ENCODE measurements at places on chromosomes 1 and 21.

DNA sequence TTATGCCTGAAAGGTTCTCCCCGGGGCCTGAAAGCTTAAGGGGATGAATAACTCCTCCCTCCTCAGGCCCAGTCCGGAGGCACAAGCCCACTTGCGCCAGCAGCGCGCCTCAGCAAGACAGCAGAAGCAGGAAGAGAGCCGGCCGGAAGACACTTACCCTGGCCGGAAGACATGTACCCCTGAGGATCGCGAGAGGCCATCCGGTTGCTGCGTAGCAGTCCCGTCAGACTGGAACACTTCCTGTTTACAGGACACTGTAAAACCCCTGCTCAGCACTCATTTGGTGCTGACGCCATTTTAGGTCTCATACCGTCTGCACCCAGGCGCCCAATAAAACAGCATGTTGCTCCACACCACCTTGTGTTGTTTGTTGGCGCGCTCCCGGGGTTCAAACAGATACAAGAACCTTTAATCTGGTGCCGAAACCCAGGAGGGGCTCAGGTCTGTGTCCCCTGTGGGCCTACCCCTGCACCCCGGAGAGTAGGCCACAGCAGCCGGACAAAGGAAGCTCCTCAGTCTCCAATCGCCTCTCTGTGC is 30.3 kb downstream of the VN1R5 start:
- DNase-seq: no peak

GRCh38 chr1:151511636-151512215 is 539 bp downstream of the CGN start:
- peak; percentile 6 for DNase-seq

GRCh38 chr1:176604461-176604860 is 141.5 kb downstream of the PAPPA2 start:
- DNase-seq: no peak

- DNase-seq: no peak
These were observed 56.7 kb downstream of the EDARADD start for GRCh38 chr1:236450779-236451178.

GRCh38 chr1:182601416-182601786 is 2.8 kb downstream of the RGS16 start:
- peak; percentile 84 for DNase-seq

GRCh38 chr1:198497326-198498102 is 43.0 kb downstream of the ATP6V1G3 start:
- no peak for DNase-seq

GRCh38 chr1:1061682-1062345 is 12.3 kb downstream of the RNF223 start:
- no peak for DNase-seq

GRCh38 chr1:12620488-12620865 is 2.5 kb upstream of the DHRS3 start:
- DNase-seq: peak; percentile 48

DNA sequence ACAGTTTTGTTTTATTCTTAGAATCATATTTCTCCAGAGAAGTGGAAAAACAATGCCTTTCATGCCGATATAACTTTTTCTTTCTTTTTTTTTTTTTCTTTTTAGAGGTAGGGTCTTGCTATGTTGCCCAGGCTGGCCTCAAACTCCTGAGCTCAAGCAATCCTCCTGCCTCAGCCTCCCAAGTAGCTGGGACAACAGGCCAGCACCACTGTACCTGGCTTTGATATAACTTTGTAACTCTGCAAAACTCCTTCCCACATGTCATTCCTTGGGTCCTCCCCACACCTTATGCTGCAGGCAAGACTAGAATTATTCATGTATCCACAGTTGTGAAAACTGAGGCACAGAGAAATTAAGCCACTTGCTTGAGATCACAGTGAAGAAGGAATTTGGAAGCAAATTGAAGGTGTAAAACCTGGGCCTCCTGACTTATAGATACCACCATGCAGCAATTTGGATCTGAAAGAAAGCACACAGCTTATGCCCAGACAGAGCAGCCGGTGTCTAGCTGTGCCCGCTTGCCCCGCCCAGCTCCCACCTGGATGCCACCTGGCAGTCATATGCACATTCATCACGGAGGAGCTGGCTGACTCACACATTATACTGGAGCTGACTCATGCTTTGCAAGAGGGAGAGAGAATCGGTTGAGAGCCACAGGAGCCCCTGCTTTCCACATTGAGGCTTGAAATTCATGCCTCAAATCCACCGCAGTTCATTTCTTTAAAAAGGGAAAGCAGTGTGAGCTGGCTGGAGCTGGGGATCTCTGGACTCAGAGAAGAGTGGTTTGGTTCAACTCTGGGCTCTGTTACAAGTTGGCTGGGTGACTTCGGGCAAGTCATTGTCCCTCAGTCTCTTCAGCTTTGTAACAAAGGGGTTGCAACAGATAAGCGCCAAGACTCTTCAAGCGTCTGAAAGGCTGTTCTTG is 8.3 kb upstream of the SLC2A1 start:
- DNase-seq: no peak

DNA sequence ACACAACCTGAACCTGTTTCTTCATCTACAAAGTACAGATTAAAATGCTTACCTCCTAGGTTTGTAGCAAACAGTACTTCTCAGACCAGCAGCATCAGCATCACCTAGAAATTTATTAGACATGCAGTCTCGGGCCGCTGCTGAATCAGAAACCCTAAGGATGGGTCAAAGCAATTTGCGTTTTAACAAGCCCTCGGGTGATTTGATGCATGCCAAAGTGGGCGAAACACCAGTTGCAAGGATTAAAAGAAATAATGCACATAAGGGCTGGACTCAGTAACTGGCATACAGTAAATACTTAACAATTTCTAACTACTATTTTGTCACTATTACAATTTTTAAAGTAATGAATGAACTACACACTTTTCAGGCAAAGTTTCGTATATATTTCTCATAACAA is 47.5 kb downstream of the SH3GLB1 start:
- DNase-seq: no peak

GRCh38 chr1:50135716-50136115 is 27.0 kb downstream of the ELAVL4 start:
- DNase-seq: no peak

- peak; percentile 51 for DNase-seq
These were observed 146.0 kb downstream of the RERE start for GRCh38 chr1:8671306-8671917.

DNA sequence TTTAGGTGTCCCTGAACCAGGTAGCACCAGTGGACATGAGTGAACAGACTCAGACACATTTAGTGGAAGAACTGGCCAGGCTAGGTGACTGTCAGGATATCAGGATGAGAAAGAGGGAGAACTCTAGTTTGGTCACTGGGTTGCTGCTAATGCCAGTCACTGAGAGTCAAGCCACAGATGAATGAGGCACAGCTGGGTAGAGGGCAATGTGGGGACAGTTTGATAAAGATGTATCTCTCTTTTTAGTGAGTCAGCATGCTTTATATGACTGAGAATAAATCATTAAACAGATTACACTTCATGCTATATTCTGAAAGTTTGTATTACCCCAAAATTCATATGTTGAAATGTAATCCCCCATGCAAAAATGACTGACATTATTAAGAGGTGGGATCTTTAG is 87.1 kb downstream of the SELENOF start:
- DNase-seq: no peak

DNA sequence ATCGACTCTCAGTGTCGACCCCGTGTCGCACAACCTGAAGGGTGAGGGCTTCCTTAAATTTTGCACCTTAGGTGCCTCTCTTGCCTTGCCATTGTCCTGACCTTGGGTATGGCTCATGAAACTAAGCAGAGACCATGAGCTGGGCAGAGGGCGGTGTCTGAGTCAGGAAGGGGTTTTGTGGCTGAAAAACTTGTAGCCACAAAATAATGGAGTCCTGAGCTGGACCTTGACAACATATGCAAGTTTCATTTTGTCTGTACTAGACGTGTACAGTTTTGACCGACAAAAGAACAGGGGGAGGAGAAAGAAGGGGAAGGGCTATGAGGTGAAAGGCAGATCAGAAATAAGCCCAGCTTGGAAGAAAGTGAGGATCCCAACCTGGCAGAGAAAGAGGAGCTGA is 8.3 kb upstream of the RUNX1 start:
- no peak for DNase-seq
